ENCODE measurements at places on chromosomes 7 and 10. TPM values are rescaled to one million over a fixed set of nuclear protein-coding genes. Genes with fewer than 3 reads are reported as not detected.

DNA sequence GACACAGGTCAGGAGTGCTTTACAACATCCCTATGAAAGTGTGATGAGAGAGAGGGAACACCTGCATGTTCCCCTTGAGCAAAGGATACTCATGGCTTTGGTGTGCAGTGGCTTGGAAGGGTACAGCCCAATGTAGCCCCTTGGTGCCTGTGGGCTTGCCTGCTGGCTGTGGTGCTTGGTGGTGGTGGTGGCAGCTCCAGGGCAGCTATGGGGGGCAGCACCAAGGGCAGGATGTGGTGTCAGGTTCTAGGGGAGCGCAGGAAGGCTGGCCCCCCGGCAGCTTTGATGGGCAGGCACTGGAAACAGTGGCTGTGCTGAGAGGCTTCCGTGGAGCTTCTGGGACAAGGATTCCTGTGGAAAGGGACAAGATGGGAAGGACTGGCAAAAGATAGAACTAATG is 464.0 kb upstream of the ZMIZ1 start:
- no peak overlapping the region for H3K4me3 ChIP-seq
- peaks cover 5% of the 10 kb centered on the region for H3K4me1 ChIP-seq
- DNase-seq, result no peak

DNA sequence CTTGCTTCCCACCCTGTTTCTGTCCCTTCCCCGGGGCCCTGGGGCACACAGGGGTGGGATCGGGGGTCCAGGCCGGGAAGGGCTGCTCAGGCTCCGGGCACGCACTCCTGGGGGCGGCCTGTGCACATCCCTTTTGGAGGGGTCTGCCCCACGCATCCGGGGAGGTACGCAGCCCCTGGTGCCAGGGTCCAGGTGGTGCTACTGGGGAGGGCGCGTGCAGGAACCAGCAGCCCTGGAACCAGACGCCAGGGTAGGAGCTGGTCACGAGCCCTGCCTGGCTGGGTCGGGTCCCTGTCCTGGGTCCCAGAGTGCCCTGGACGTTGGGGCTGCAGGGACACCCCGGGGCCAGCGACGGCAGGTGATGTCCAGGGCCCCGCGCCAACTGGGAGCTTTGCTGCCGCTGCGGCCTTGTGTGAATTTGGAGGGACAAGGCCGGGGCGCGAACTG is 53.4 kb downstream of the GLRX3 start:
- H3K4me3 ChIP-seq, result no peak overlapping the region
- H3K4me1 ChIP-seq, result peaks cover 3% of the 10 kb centered on the region
- no peaks in the 10 kb centered on the region for H3K36me3 ChIP-seq
- H3K27me3 ChIP-seq, result no peaks in the 10 kb centered on the region

DNA sequence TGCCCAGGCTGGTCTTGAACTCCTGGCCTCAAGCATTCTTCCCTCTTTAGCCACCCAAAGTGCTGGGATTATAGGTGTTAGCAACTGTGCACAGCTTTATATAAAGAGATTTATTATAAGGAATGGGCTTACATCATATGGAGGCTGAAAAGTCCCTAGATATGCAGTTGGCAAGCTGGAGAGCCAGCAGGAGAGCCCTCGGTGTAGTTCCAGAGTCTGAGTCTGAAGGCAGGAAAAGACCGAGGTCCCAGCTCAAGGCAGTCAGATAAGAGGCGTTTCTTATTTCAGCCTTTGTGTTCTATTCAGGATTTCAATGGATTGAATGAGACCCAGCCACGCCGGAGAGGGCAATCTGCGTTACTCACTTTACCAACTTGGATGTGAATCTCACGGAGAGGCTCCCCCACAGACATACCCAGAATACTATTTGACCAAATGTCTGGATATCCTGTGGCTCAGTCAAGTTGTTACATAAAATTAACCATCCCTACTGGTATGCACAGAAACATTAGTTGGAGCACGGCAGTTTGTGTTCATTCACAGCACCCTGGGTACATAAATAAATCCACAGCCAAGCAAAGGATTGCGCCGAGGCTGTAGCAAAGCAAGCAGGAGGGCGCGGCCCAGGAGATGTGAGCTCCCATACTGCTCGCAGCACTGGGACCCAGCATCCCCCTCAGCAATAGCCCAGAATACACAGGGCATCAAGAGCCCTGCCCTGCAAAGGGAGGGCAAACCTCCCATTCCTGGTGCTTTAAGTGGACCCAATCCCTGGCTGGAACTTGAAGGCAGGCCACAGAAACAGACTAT is 158.4 kb upstream of the ZNF32 start:
- no peaks in the 10 kb centered on the region for H3K4me1 ChIP-seq
- H3K27ac ChIP-seq, result no peak overlapping the region
- H3K36me3 ChIP-seq, result no peaks in the 10 kb centered on the region
- DNase-seq, result no peak
- no peak overlapping the region for H3K4me3 ChIP-seq

DNA sequence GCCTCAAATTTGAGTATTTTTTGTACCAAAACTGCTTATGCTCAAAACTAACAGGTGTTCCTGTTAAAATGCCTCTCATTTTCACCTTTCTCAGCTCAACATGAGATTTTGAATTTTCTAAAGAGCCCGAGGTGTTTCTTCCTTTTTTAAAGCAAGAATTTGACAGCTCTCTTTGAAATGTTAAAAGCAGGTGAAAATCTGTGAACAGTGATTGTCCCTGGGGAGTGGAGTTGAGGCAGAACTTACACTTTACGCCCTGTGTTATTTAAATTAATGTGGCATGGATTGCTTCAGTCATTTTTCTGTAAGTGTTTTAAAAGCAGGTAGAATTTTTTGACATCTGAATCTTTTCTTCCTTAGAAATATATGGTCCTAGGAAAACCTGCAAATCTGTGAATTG is 9.2 kb upstream of the GPR15LG start:
- H3K36me3 ChIP-seq, result no peaks in the 10 kb centered on the region
- peaks cover 15% of the 10 kb centered on the region for H3K27me3 ChIP-seq
- no peak overlapping the region for H3K27ac ChIP-seq
- no peaks in the 10 kb centered on the region for H3K4me1 ChIP-seq

DNA sequence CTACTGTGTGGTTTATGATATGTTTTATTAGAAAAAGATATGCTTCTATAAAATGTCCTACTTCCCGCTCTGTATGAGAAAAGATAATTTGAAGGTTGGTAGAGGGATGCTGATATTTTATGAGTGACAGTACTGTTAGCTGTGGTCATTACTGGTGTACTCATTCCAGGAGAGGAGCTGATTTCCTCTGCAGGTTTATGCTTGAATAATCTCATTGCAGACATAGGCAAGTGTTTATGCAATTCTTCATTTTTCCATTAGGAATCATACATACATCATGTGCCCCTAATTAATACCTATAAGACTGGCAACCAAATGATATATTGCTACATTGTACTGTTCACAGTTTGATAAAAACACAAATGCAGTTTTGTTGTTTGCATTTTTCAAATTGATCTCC is 269.4 kb downstream of the MALRD1 start:
- H3K36me3 ChIP-seq, result no peaks in the 10 kb centered on the region
- no peaks in the 10 kb centered on the region for H3K27me3 ChIP-seq
- no peaks in the 10 kb centered on the region for H3K4me1 ChIP-seq
- DNase-seq, result no peak

DNA sequence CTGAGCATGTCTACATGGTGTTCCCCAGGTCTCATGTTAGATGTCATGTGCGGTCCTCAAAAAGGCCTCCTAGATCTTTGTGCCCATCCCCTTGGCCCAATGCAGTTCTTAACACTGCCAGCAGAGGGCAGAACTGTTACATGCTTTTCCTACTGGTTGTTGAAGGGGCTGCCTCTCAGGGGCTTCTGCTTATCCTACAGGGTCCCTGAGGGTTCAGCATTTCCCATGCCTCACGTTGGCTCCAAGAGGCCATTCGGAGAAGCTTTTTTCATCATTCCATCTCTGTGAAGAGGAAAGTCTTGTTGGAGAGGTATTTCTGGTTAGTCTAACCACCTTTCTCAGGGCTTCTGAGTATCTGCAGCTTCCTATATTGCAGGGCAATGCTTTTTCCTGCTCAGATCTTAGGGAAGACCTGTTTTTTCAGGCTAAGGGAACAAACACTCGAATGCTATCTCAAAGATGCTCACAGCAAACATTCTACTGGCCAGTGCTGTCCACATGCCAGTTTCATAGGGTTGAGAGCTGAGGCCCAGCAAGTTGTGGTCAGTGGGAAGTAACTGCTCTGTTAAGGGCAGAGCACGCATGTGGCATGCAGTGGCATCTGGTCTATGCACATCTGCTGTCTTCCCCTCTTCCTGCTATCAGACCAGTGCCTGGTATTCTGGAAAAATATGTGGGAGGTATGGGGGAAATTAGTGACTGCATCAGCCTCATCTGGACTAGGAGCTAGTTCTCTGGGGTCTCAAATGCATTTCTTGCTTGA is 31.5 kb downstream of the MBL2 start:
- H3K27ac ChIP-seq, result no peak overlapping the region
- no peaks in the 10 kb centered on the region for H3K27me3 ChIP-seq
- no peaks in the 10 kb centered on the region for H3K36me3 ChIP-seq
- peak; percentile 55 for DNase-seq

DNA sequence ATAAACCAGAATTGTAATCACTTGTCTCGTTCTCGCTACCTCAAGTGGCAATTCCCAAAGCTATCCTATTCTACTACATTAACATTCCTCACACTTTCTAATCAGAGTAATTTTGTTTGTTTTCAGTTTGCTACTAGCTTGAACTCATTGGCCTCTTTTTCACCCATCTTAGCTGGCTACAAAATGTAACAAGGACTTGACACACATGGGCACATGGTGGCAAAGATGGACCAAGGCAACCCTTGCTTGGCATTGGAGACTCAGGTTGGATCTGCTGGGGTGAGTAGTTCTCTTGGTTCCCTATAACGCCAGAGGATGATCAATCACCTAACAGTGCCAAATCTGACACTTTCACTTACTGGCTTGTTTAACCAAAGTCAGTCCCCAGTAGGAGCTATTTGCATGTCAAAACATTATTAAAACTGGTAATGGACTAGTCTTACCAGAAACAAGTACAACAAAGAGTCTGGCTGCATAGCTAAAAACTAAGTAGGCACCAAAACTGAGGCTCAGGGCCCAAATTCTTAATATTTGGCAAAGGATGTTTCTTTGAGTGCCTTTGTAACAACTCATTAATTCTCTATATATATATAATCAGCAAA is 1.9 kb downstream of the USP6NL start:
- H3K27me3 ChIP-seq, result no peaks in the 10 kb centered on the region
- H3K27ac ChIP-seq, result no peak overlapping the region
- peak overlapping the region; percentile 95 for H3K4me3 ChIP-seq
- DNase-seq, result no peak

GRCh38 chr7:123190109-123190831 is 9.5 kb downstream of the SLC13A1 start:
- H3K36me3 ChIP-seq, result no peaks in the 10 kb centered on the region
- no peak for DNase-seq
- H3K27ac ChIP-seq, result peak overlapping the region; percentile 76
- H3K4me1 ChIP-seq, result no peaks in the 10 kb centered on the region

DNA sequence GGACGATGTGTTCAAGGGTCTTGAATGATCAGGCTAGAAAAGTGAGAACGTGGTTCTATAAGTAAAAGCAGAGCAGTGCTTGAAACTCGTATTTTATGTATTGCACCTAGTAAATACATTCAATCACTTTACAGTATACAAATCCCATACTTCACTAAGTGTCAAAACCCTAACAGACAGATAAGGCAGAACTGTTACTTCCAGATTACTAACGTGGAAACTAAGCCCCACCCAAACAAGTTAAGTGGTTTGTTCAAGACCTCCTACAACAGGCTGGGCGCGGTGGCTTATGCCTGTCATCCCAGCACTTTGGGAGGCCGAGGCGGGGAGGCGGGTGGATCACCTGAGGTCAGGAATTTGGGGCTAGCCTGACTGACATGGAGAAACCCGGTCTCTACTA is 9.2 kb upstream of the MYO1G start:
- H3K27ac ChIP-seq, result peak overlapping the region; percentile 96
- H3K4me1 ChIP-seq, result peaks cover 8% of the 10 kb centered on the region
- H3K4me3 ChIP-seq, result no peak overlapping the region
- no peaks in the 10 kb centered on the region for H3K36me3 ChIP-seq
- H3K27me3 ChIP-seq, result no peaks in the 10 kb centered on the region

DNA sequence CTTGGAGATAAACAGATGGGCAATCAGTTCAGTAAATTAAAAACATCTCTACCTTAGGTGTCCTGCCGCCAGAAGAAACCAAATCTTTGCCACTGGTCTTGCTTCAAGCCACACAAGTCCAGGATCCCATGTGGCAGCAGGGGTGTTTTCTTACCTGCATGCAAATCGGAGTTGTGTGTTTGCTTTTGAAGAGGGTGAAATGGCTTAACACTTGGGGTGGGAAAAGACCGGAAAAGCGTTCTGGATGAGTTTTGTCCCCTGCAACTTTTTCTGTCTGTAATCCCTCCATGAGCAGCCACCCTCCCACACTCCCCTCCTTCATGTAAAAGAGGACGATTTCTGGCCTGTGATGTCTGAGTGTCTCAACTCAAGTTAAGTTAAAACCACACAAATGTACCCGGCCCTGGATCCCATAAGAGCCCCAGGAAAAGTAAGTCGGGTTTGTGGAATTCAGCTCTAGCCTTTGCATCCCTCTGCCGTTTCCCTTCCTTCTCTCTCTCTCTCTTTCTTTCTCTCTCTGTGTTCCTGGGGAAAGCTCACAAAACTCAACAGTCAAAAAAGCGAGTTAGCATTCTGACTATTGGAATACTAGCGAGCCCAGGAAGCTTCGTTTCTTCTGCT is 178.5 kb downstream of the TCF7L2 start:
- H3K36me3 ChIP-seq, result no peaks in the 10 kb centered on the region
- H3K4me3 ChIP-seq, result no peak overlapping the region
- H3K27ac ChIP-seq, result peak overlapping the region; percentile 15
- DNase-seq, result no peak

HMX3 gene
- polyA plus RNA-seq, result not detected

DMTF1 gene
- 42.5 TPM for polyA plus RNA-seq

OR2A5 gene
- 0.10 TPM for polyA plus RNA-seq

SPDYE3 gene
- 3.4 TPM for polyA plus RNA-seq

CHCHD3 gene
- 73.3 TPM for polyA plus RNA-seq
